ENCODE measurements at places on chromosomes 2 and 18.

- no peak for DNase-seq
Measured at GRCh38 chr18:12409469-12409868, 1.7 kb downstream of the PRELID3A start.

- DNase-seq: no peak
Measured at GRCh38 chr2:170292415-170292814, 114.5 kb downstream of the MYO3B start.

DNA sequence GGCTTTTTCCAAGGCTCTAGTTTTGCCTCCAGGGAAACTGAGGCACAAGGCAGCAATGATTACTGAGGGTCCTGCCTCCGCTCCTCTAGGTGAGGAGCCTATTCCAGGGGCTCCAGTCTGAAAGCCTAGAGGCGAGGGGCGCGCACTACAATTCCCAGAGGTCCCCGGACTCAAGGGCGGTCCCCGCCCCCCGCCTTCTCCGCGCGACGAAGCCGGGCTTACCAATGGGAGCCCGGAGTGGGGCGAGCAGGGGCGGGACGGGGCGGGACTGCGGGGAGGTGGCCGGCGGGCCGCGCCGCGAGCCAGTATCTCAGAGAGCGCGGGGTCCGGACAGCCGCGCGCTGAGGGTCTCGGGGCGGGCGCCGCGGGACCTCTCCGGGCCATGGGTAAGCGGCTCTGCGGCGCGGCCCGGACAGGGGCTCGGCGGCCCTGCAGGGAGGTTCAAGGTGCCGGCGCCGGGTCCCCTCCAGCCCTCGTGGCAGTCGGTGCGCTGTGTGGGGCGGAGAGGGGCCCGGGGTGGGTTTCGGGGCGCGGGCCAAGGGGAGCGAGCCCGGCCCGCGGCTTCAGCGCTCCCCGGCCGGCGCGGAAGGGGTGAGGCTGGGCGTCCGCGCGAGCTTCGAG is at the start of gene ARID5A:
ARID5A (plus strand) TSS at position 308 of the 621 bp plus-strand sequence; CDS start at position 383, 75 bp downstream.
- DNase-seq: peak; percentile 96

- no peak for DNase-seq
Measured at GRCh38 chr2:195411219-195411687, 245.8 kb upstream of the SLC39A10 start.

DNA sequence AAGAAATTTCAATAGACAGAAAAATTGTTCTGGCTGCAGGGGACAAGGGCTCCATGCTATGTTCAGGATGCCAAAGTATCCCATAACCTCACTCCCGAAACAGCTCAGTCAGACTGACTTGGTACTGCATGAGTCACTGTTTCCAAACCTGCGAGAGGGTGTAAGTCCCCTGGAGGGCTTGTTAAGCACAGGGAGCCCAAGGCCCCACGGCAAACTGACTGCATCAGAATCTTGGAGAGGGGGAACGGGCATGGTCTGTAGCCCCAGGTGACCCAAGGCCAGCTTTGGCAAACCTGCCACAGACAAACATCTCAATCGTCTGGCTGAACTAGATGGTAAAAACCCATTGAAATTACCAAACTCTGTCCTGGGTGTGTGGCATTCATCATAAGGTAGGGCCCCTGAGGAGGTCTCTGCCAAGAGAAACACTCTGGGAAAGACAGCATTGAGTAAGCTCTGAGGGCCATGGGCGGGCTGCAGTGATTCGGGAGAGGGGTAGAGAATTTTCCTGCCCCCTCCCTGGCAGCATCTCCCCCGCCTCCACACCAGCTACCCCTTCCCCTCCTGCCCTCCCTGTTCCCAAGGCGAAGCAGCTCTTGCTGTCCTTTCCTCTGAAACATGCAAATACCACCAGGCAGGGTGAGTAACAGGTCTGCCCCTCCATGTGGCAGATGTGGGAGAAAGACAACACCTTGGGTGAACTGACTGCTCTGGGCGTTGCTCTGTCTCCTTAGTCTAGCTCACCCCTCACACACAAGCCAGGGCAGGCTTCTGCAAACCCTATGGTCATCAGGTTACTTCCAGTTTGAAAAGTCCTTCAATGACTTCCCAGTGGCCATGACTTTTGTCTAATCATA is 274.7 kb upstream of the SIX2 start:
- no peak for DNase-seq

GRCh38 chr2:17043173-17043572 is 377.5 kb upstream of the CYRIA start:
- DNase-seq: no peak

- DNase-seq: no peak
Measured at GRCh38 chr2:28516950-28517349, 21.1 kb downstream of the PLB1 start.

GRCh38 chr2:20273042-20273441 is 48.1 kb upstream of the SDC1 start:
- no peak for DNase-seq

GRCh38 chr2:109427661-109428091 is 186.1 kb downstream of the SEPTIN10 start:
- no peak for DNase-seq

DNA sequence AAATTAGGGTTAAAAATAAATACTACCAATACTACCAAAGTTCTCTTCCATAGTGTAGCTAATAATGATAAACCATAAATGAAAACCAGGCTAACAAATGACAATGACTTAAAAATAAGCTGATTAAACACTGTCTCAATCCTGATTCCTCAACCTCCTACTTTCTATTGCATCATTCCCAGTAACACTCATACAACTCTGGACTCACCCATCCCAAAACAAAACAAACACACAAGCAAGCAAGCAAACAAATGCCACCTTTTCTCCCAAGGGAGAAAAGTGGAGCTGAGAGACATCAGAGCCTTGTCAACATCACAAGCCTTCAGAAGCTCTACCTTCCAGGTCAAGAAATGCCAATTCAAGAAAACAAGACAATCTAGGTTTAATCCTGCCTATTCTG is 620.7 kb downstream of the NYAP2 start:
- no peak for DNase-seq

DNA sequence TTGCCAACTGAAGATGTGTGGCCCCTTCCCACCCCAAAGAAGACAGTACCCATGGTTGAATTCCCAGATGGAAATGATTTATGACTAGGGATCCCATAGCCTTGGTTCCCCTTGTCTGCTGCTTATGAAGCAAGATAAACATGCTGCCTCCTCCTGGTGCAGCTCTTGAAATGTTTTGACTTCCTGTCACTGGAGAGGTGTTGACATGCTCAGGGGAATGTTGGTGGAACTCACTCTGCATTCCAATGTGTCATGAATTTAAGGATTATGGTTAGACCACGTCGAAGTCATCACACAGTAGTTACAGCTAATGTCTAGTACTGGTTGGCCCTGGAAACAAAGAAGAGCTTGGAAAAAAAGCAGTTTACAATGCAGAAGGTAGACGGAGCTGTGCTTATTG is 69.0 kb upstream of the FAM110C start:
- DNase-seq: no peak

- peak; percentile 42 for DNase-seq
Measured at GRCh38 chr2:109736177-109736827, 57.8 kb upstream of the RGPD5 start.

DNA sequence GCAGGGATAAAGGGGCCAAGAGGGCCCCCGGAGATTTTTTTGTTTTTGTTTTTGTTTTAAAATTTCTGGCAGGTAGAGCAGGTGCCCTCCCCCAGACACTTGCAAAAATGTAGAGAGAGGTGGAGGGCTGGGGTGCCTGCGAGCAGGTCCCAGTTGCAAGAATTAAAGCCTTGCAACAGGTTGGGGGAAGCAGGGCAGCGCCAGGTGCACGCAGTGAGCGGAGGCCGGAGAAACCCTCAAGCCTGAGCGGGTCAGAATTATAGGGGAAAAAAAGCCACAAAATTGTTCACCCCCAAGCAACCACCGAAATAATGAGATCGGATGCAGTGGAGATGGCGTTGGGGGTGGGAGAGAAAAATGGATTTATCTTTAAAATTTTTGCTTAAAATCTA is 527 bp downstream of the IGFBP5 start:
- DNase-seq: no peak

GRCh38 chr2:102520009-102520408 is 47.0 kb downstream of the SLC9A4 start:
- DNase-seq: peak; percentile 25

GRCh38 chr2:209685963-209686362 is 85.7 kb upstream of the UNC80 start:
- DNase-seq: no peak

DNA sequence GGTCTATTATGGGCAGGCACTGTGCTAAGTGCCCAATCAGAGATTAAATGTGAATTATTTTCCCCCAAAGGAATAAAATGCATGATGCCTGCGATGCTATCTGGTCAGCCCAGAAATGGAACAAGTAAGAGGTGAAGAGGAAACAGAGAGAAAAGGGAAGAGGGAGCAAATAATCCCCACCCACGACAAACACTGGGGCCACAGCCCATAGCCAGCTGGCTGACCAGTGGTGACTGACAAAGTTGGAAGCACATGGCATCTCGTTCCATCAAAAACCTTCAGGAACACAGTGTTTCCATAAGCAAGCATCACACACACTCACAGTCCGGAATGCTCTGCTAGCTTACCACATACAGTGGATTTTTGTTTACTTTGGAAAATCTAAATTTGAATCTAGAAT is 21.1 kb upstream of the COX7A2L start:
- DNase-seq: no peak

GRCh38 chr2:19893520-19894133 is 8.2 kb downstream of the TTC32 start:
- no peak for DNase-seq

GRCh38 chr2:33215299-33215698 is 261.1 kb upstream of the RASGRP3 start:
- no peak for DNase-seq

- DNase-seq: no peak
Measured at GRCh38 chr2:182506606-182507005, 79.8 kb upstream of the PDE1A start.

GRCh38 chr2:126945118-126945517 is 46.4 kb downstream of the TEX51 start:
- DNase-seq: no peak

DNA sequence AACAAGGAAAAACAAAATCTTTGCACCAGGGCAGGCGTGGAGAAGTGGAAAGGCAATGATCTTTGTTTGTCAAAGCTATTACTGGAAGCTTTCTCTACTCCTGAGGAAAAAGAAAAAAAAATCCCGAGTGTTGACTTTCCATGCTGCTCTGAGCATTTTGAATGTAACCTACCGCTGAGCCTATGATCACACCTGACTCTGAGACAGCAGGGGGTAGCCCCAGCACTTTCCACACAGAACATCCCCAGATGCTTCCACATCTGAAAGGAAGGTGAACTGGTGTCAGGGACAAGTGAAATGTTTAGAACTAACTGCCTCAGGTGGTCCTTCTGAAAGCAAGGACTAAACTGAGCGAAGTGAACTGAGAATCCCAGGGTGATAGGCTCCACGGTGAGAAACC is 1315.1 kb upstream of the DDX18 start:
- DNase-seq: no peak

DNA sequence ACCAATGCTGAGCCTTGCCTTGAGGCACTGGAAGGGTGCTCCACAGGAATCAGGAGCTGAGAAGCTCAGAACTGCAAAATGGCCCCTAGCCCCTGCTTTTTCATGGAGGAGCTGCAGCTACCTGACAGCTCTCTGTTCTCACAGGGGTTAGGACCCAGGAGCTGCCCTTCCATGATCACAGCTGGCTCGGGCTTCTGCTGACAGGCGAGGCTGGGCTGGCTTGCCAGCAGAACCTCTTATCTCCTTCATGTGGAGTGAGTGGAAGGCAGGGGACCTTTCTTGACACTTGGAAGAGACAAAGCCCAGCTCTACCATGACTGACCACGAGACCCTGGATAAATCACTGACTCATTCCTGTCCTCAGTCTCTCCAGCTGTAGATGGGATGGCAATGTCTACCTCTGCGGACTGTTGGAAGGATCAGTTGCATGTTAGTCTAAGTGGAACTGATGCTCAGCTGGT is 113.4 kb downstream of the CAPN13 start:
- DNase-seq: peak; percentile 9

DNA sequence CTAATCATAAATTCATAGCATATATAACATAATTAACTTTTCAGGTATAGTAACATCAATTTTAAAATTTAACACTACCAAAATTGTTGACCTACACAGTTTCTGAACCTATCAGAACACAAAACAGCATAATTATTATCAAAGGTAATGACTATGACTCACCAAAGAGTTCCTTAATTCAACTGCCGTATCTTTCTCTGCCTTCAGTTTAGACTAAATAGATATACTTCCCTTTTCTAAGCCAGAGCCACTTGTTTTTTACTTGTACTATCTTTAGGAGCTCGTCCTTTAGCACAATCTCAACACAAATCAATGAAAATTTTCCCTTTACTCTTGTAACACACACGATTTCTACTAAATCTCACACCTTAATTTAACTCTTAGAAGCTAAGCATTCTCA is 54.4 kb downstream of the CCDC88A start:
- no peak for DNase-seq

GRCh38 chr2:45013229-45014015 is 4.2 kb upstream of the SIX2 start:
- no peak for DNase-seq

DNA sequence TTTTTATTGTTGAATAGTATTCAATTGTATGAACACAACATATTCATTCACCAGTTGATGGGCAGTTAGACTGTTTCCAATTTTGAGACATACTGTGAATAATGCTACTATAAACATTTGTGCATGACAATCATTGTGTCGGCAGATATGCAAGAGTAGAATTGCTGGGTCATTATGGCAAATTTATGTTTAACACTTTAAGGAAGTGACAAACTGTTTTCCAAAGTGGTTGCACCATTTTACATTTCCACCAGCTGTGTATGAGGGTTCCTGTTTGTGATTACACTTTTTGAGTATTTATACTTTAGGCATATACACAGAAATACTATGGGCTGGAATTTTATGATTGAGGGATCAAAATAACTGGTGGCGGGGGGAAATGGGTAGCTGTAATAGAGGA is 61.2 kb downstream of the MAP4K3 start:
- no peak for DNase-seq

GRCh38 chr2:182101263-182101662 is 115.6 kb downstream of the PPP1R1C start:
- no peak for DNase-seq

- DNase-seq: peak; percentile 16
Measured at GRCh38 chr18:79515944-79516351, 120.2 kb downstream of the NFATC1 start.

GRCh38 chr2:225463449-225463848 is 63.9 kb downstream of the NYAP2 start:
- no peak for DNase-seq

DNA sequence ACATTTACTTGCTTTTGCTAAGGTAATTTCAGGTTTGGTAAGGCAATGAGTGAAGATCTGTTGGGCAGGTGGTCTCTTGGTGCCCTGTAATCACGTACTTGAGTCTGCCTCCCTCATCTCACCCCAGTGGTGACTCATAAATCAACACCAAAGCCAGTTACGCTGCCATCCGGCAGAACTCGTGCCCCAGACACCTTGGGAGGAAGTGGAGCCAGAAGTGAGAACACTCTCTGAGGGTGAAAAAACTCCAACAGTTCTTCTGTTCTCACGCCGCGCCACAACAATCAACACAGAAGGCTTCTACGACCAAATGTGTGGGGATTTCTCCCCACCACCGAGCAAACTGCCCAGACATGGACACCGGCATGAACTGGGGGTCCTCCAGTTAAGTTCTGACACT is 206.2 kb downstream of the ARL4C start:
- peak; percentile 89 for DNase-seq
